Pericardium fibroblast (primary cell): ENCODE measurements at places on chromosomes 3 and 15. TPM values are rescaled to one million over a fixed set of nuclear protein-coding genes. Genes with fewer than 3 reads are reported as not detected.

Gene ALPK3
- total RNA-seq, result 0.12 and 0.51 TPM in 2 replicates

Gene SLC38A3
- not detected in 2 replicates for total RNA-seq

Gene CTDSPL
- total RNA-seq, result 39.7 and 39.9 TPM in 2 replicates

Gene PPP1R14D
- not detected in 2 replicates for total RNA-seq
